ENCODE measurements at places on chromosomes 12 and 14. TPM values are rescaled to one million over a fixed set of nuclear protein-coding genes. Genes with fewer than 3 reads are reported as not detected.

DNA sequence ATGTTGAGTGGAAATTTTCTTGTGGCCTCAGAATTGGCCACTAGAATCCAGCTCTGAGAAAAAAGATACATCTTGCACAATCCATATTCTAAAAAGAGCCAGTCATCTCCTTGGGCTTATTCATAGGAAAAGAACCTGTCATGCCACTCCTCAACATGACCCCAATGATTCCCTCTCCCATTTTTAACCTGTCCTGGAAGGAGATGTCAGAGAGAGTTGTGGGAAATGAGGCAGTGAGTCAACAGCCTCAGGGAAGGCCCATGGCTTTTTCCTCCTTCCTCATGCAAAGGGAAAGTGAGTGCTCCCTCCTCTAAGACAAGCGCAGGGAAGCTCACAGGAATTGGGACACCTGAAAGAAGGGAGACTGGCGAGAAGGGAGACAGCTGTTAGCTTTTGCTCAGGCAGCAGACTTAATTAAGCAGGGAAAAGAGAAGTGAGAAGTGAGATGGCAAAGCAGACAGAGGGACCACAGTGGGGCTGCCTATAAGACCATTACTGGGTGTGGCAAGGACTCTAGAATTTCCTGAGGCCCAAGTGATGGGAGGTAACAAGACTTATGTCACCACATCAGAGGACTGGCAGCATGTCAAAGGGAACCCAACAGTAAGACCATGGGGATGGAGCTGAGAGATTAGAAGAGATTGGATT, 10.2 kb upstream of the DHRS7 start:
- peak; percentile 14 for DNase-seq
- peak overlapping the region; percentile 91 for H3K27ac ChIP-seq
- H3K4me3 ChIP-seq: peak overlapping the region; percentile 35
- H3K4me1 ChIP-seq: peaks cover 40% of the 10 kb centered on the region
- no peaks in the 10 kb centered on the region for H3K36me3 ChIP-seq

DNA sequence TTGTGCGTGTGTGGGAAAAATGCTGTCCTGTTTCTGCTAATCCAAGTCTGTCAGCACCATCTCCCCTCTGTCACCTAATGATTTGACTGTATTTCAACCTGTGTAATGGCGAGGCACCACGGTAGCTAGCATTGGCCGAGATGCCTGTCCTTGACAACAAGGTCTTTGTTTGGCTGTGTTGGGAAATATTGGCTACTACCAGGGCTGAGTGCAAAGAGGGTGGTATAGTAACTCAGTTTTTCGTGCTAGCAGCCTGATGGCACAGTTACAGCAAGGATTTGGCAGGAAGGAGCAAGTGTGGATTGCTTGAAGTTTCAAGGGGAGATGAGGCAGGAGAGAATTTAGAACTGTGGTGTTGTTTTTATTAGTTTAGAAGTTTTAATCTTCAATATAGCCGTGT, 440.3 kb upstream of the RGS6 start:
- H3K4me3 ChIP-seq: peak overlapping the region; percentile 12
- H3K4me1 ChIP-seq: no peaks in the 10 kb centered on the region
- no peaks in the 10 kb centered on the region for H3K27me3 ChIP-seq
- no peaks in the 10 kb centered on the region for H3K36me3 ChIP-seq

DNA sequence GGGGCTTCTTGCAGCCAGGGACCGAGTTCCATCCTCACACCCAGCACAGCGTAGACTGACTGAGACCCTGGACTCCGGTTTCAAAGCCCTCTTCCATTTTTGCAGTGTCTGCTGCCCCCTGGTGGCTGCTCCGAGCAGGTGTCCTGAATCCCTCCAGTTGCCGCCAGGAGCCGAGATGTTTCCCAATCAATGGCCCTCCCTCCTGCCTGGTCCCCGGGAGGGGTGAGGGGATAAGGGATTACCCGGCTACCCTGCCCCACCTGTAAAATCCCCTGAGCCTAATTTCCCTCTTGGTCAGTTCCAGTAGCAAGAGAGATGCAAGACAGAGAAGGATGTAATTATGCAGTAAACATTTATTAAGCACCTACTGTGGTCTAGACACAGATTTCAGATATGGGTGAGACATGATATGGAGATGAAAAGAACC, 55.0 kb downstream of the PHETA1 start:
- no peaks in the 10 kb centered on the region for H3K27me3 ChIP-seq
- H3K36me3 ChIP-seq: no peaks in the 10 kb centered on the region
- H3K4me3 ChIP-seq: no peak overlapping the region

GRCh38 chr12:52715416-52715815, 12.1 kb upstream of the KRT77 start:
- no peak overlapping the region for H3K27ac ChIP-seq
- no peak overlapping the region for H3K4me3 ChIP-seq
- DNase-seq: no peak
- H3K4me1 ChIP-seq: no peaks in the 10 kb centered on the region

- DNase-seq: no peak
- peaks cover 5% of the 10 kb centered on the region for H3K27me3 ChIP-seq
- no peak overlapping the region for H3K4me3 ChIP-seq
- no peak overlapping the region for H3K27ac ChIP-seq
- H3K36me3 ChIP-seq: no peaks in the 10 kb centered on the region
These were observed 61.9 kb downstream of the CCDC92 start for GRCh38 chr12:123910761-123911193.

DNA sequence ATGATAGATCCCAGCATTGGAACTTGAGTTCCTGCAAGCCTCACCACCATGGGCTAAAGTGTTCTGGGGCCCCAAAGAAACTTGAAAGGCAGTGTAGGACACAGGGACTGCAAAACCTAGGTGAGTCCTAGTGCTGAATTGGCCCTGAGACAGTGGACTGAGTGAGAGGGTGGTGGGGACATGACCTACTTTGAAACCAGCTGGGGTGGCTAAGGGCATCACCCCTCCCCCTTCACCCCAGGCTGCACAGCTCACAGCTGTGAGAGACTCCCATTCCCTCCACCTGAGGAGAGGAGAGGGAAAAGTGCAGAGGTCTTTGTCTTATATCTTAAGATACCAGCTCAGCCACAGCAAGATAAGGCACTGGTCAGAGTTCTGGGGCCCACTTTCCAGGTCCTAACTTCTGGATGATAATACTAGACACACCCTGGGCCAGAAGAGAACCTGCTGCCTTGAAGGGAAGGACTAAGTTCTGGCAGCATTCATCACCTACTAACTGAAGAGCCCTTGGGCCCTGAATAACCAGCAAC, 62.5 kb downstream of the MAPKAPK5 start:
- no peaks in the 10 kb centered on the region for H3K27me3 ChIP-seq
- H3K27ac ChIP-seq: no peak overlapping the region
- DNase-seq: no peak
- H3K4me3 ChIP-seq: no peak overlapping the region
- H3K4me1 ChIP-seq: no peaks in the 10 kb centered on the region

- no peak for DNase-seq
- no peaks in the 10 kb centered on the region for H3K36me3 ChIP-seq
- no peaks in the 10 kb centered on the region for H3K4me1 ChIP-seq
- H3K27me3 ChIP-seq: no peaks in the 10 kb centered on the region
- no peak overlapping the region for H3K27ac ChIP-seq
- H3K4me3 ChIP-seq: no peak overlapping the region
These were observed 483.2 kb downstream of the APAF1 start for GRCh38 chr12:99128246-99128802.

- H3K4me3 ChIP-seq: no peak overlapping the region
- H3K27me3 ChIP-seq: no peaks in the 10 kb centered on the region
- no peak for DNase-seq
- H3K36me3 ChIP-seq: no peaks in the 10 kb centered on the region
- H3K4me1 ChIP-seq: no peaks in the 10 kb centered on the region
These were observed 185.6 kb upstream of the ARID2 start for GRCh38 chr12:45543887-45544286.

- no peaks in the 10 kb centered on the region for H3K36me3 ChIP-seq
- H3K4me3 ChIP-seq: peak overlapping the region; percentile 60
- DNase-seq: no peak
- no peaks in the 10 kb centered on the region for H3K27me3 ChIP-seq
- peaks cover 14% of the 10 kb centered on the region for H3K4me1 ChIP-seq
These were observed 1.1 kb downstream of the SLC38A4 start for GRCh38 chr12:46824709-46825108.

GRCh38 chr14:49306152-49306751, 279.9 kb downstream of the RPS29 start:
- H3K4me3 ChIP-seq: no peak overlapping the region
- H3K27ac ChIP-seq: no peak overlapping the region
- no peaks in the 10 kb centered on the region for H3K27me3 ChIP-seq
- H3K4me1 ChIP-seq: no peaks in the 10 kb centered on the region
- no peaks in the 10 kb centered on the region for H3K36me3 ChIP-seq

DNA sequence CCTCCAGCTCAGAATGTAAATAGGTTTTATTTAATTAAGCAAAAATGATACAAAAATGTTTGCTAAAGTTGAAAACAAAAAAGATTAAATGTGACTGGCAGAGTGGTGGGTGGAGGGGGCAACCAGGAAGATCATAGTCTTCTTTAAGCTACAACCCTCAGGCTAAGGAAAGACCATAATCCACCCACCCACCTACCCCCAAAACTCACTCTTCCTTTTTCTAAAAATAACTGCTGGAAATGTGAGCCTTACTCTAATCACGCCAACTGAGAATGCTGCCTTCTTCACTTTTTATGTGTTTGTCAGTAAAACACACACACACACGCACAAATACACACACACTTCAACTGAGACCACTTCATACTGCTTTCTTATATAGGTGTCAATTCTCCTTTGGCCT, 230.0 kb upstream of the EGLN3 start:
- H3K27me3 ChIP-seq: no peaks in the 10 kb centered on the region
- H3K4me3 ChIP-seq: no peak overlapping the region
- peaks cover 16% of the 10 kb centered on the region for H3K4me1 ChIP-seq
- no peak overlapping the region for H3K27ac ChIP-seq

DNA sequence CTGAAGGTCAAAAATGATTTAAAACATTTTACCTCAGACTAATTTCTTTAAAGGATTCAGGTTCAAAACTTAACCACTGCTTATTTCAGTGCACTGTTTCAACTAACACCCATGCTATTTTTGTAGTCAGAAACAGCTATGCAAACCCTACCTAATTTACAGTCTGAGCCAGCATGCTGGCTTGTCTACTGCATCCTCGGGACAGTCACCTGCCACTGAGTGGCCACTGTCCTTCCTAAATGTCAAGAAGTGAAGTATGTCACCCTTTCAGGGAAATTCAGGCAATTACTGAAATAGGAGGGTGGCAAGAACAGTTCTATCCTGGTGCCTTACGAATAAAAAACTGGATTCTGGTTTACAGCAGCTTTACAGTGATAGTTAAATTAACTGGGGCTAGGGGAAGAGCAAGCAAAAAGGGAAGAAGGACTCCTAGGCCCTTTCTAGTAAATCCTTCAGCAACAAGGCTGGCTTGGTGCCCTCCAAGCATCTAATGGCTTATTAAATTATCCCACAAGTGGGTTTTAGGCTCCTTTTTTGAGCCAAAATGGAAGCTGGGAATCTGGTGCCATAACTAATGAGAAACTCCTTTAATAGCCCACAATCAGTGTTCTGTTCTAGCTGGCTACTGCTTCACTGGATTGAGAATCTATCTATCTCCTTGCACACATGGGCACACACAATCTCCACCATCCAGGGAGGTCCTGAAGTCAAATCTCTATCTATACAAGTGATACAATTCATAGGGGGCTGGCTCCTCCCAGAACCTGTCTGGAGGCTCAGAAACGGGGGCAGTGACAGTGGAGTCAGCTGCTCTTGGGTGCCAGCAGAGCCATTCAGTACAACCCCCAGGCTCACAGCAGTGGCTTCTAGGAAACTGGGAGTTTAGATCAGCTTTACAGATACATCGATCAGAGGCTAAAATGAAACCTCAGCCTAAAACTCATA, 43.4 kb downstream of the SH2B3 start:
- no peak overlapping the region for H3K4me3 ChIP-seq
- peaks cover 60% of the 10 kb centered on the region for H3K4me1 ChIP-seq
- H3K27ac ChIP-seq: peak overlapping the region; percentile 87
- no peaks in the 10 kb centered on the region for H3K27me3 ChIP-seq
- DNase-seq: no peak

GRCh38 chr14:56196274-56196673, 78.1 kb downstream of the PELI2 start:
- H3K36me3 ChIP-seq: no peaks in the 10 kb centered on the region
- H3K4me3 ChIP-seq: peak overlapping the region; percentile 7
- H3K27ac ChIP-seq: peak overlapping the region; percentile 47
- no peak for DNase-seq
- no peaks in the 10 kb centered on the region for H3K27me3 ChIP-seq

DNA sequence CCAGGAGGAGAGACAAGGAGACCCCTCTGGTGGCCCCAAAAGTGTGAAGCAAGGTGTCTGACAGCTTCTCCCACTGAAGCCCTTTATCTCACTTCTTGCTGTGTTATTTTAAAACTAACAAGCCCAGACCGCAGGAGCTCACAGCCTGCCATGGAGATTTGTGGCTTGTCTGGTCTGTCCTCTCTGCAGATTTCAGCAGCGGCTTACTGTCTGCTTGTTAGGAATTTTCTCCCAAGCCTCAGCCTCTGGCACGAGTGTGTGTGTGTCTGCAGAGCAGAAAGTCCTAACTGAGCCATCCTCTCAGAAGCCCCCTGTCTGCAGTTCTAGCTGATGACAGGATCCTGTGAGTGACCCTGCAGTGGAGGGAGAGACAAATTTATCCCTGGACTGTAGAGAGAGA, 87.9 kb upstream of the HSPB8 start:
- no peaks in the 10 kb centered on the region for H3K4me1 ChIP-seq
- H3K27ac ChIP-seq: no peak overlapping the region
- H3K4me3 ChIP-seq: no peak overlapping the region
- H3K36me3 ChIP-seq: no peaks in the 10 kb centered on the region
- H3K27me3 ChIP-seq: peaks cover 61% of the 10 kb centered on the region

- no peaks in the 10 kb centered on the region for H3K36me3 ChIP-seq
- H3K27ac ChIP-seq: no peak overlapping the region
- DNase-seq: no peak
- no peak overlapping the region for H3K4me3 ChIP-seq
These were observed 884.9 kb upstream of the FOXG1 start for GRCh38 chr14:27881646-27882045.

DNA sequence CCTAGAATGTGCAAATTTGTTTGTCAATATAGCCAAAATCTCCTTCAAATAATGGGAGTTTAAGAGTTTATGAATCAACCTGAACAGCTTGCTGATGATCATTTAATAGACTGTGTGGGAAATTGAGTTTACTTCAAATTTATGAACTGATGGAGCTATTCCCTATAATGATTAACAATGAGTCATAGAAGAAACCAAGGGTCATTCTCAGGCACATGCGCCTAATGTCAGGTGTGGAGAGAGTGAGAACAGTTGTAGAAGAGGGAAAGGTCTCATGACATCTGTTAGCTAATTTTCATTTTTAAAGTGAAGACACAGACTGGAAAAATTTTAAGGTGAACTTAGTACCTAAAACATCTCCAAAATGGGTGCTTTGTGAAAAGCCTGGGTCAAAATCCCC, 191.8 kb downstream of the BMP4 start:
- no peaks in the 10 kb centered on the region for H3K4me1 ChIP-seq
- no peak overlapping the region for H3K4me3 ChIP-seq
- H3K27ac ChIP-seq: no peak overlapping the region
- no peaks in the 10 kb centered on the region for H3K36me3 ChIP-seq

Gene RHOJ
- total RNA-seq: 3.2 TPM

Gene GALNT9
- not detected for total RNA-seq

Gene MYF5
- 2.6 TPM for total RNA-seq

Gene CISTR
- not detected for total RNA-seq

Gene ST8SIA1
- total RNA-seq: 0.19 TPM

Gene HOXC5
- total RNA-seq: 3.3 TPM
